Stimulated activated CD4-positive, alpha-beta T cell treated with anti-CD3 and anti-CD28 coated beads, Interleukin-15, amount 100 ng/mL, for 48 hours (primary cell): ENCODE measurements at places on chromosomes 6 and 20.

GRCh38 chr20:22698259-22698842 lies 114.0 kb upstream of the FOXA2 start:
- no peak for DNase-seq

DNA sequence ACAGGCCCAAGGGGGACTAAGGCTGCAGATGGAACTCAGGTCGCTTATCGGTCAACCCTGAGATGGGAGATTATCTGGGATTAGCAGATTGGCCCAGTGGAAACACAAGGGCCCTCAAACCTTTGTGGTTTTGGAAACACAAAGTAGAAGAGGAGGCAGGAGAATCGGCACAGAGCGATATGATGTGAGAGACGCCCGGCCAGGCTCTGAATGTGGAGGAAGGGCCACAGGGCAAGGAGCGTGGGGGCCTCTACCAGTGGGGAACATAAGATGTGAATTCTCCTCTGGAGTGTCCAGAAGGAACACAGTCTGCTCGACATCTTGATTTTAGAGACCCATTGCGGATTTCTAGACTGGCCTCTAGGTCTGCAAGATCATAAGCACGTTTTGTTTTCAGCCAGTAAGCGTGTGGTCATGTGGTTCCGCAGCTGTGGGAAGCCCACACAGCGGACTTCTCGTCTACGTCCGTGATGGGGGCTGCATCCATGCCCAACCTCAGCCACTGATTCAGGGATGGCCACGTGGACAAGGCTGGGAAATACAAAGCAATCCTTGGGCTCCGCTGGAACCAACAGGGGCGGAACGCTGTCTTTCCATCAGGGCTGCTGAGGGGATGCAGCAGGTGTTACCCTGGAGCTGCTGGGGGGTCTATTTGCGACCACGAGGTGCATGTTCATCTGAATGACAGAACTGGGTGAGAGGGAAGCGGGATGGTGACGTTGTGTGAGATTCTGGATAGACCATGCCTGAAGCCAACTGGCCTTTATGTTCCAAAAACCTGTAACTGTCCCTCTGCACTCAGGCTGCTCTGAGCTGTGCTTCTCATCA lies 127.6 kb upstream of the PMEPA1 start:
- no peak for DNase-seq

GRCh38 chr6:32622545-32623401 lies 14.4 kb upstream of the HLA-DQA1 start:
- DNase-seq = peak; percentile 23

GRCh38 chr20:13744352-13744751 lies 40.4 kb downstream of the ESF1 start:
- DNase-seq = no peak

GRCh38 chr20:53708129-53708968 lies 114.7 kb upstream of the ZNF217 start:
- DNase-seq = peak; percentile 59

DNA sequence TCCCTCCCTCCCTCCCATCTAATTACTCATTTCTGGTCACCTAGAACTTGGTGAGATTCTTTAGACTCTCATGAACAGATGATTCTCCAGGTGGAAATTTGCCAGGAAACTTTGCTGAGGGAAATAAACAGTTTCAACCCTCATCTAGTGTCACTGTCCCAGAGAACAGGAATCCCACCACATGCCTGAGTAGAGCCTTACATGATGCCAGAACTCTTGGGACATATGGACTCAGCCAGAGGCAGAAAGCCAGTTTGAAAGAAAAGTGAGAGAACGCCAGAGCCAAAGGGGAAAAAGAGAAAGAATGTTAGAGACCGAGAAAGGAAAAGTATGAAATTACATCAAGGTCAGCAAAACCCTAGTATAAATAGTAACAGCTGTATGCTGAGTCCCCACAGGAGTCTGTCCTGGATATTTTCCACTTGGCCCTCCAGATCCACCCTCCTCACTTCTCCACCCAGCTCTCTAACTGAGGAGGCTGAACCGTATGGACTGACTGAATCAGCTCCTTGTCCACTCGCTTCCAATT lies 127.5 kb upstream of the COL21A1 start:
- DNase-seq = no peak

DNA sequence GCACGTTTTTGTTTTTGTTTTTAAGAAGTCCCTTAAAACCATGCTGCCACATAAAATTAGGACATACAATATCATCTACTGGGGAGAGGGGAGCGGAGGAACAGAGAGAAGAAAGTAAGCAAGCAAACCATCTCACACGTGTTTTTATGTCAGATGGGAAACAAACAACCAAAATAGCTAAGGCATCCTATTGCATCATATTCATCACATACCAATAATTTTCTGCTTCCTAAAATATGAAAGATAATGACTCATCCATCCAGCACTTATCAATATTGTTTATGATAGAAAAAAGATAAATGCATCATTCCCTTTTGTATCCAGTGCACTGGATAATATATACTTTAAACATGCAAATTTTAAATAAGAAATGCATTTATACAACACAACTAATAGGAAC lies 329.6 kb downstream of the RNGTT start:
- DNase-seq = no peak

DNA sequence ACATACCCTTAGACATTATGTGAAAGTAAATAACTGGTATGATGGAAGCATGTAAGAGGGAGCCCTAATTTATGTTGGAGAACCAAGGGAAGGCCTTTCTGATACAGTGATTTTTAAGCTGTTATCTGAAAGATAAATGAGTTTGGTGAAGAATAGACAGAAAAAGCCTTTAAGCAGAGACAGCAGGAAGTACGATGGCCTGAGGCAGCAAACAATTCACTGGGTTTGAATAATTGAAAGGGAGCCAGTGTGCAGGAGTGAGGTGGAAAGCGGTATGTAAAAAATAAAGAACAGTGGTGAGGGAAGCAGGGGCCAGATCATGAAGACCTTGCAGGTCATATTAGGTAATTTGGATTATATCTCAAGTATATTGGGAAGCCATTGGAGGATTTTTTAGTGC lies 4.1 kb upstream of the RAB23 start:
- no peak for DNase-seq

- no peak for DNase-seq
Observed at GRCh38 chr6:158437571-158437970, 122.3 kb upstream of the TMEM181 start.

DNA sequence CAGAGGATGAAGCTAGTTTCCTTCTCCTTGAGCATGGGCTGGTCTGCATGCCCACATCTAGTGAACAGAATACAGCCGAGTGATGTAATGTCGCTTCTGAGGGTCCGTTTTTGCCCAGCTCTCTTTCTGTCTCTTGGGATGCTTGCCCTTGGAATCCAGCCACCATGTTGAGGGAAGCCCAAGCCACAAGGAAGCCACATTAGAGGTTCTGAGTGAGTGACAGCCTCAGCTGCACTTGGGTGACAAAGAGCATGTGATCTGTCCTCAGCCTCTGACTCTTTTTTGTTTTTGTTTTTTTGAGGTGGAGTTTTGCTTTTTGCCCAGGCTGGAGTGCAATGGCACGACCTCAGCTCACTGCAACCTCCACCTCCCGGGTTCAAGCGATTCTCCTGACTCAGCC lies 100.6 kb upstream of the SALL4 start:
- no peak for DNase-seq

DNA sequence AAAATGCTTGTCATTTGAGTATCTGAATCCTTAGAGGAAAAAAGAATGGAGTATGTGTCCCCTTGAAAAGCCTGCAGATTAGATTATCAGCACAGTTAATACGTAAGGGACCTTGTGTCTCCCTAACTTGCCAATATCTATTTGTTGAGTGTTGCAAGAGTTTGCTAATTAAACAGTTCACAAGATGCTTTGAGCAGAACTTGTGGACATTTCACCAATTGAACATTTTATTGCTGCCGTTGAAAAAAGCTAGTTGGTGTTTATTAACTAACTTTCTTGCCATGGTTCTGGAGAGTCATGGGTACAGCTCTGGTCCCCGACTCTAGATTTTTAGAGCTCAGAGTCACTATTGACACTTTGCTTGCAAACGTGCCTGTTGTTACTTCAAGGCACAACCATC lies 30.6 kb upstream of the PRDM1 start:
- no peak for DNase-seq

GRCh38 chr6:39896701-39897100 lies 37.6 kb downstream of the MOCS1 start:
- no peak for DNase-seq

- DNase-seq = no peak
Observed at GRCh38 chr6:71889366-71889765, 3.0 kb downstream of the RIMS1 start.

DNA sequence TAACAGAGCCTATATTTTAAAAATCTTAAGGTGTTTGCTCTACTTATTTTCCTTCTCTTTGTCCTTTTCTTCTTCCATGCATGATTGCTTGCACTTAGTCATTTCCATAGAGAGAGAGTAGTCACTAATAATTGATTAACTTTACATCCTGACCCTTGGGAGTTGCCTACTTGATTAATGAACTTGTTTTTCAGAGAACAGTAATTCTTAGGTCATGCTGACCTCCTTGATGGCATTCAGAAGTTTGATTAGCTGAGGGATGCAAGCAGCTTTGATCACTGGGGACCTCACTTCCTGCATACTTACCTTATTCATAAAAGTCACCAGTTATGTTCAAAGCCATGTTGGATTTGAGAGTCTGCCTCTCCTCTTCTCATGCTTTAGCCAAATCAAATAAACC lies 715.6 kb upstream of the ID4 start:
- DNase-seq = no peak

- no peak for DNase-seq
Observed at GRCh38 chr6:23097566-23097965, 528.2 kb downstream of the HDGFL1 start.

DNA sequence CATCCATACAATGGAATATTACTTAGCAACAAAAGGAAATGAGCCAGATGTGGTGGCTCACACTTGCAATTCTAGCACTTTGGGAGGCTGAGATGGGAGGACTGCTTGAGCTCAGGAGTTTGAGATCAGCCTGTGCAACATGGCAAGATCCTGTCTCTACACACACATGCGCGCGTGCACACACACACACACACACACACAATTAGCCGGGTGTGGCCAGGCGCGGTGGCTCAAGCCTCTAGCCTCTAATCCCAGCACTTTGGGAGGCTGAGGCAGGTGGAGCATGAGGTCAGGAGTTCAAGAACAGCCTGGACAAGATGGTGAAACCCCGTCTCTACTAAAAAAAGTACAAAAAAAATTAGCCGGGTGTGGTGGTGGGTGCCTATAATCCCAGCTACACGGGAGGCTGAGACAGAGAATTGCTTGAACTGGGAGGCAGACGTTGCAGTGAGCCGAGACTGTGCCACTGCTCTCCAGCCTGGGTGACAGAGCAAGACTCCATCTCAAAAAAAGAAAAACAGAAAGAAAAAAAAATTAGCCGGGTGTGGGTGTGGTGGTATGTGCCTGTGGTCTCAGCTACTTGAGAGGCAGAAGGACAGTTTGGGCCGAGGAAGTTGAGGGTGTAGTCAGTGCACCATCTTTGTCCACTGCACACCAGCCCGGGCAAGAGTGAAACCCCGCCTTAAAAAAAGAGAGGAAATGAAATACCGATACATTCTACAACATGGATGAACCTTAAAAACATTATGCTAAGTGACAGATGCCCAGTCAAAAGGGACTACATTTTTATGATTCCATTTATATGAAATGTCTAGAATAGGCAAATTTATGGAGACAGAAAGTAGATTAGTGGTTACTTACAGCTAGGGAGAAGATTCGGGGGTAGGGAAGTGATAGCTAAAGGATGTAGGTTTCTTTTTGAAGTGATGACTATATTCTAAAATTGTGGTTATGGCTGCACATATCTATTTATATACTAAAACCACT lies 52.5 kb downstream of the RBL1 start:
- no peak for DNase-seq

GRCh38 chr6:48068278-48069251 lies 42.4 kb downstream of the PTCHD4 start:
- DNase-seq = no peak

GRCh38 chr20:49706630-49707091 lies 7.0 kb downstream of the B4GALT5 start:
- DNase-seq = no peak

GRCh38 chr20:50014570-50015562 lies 32.1 kb downstream of the SNAI1 start:
- no peak for DNase-seq

- DNase-seq = no peak
Observed at GRCh38 chr6:16722630-16723029, 38.6 kb downstream of the ATXN1 start.

DNA sequence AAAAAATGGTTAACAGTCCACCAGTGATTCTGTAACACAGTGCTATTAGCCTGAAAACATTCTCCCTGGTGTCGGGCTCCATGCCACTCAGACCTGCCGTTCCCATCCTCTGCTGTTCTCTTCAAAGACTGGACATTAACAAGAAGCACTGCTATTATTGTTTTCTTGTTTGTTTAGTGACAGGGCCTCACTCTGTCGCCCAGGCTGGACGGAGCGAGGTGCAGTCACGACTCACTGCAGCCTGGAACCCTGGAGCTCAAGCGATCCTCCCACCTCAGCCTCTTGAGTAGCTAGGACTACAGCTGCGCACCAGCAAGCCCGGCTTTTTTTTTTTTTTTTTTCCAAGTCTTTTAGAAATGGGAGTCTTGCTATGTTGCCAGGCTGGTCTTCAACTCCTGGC lies 9.6 kb downstream of the RMND1 start:
- DNase-seq = no peak

- DNase-seq = no peak
Observed at GRCh38 chr6:131250122-131250521, 114.9 kb downstream of the AKAP7 start.

DNA sequence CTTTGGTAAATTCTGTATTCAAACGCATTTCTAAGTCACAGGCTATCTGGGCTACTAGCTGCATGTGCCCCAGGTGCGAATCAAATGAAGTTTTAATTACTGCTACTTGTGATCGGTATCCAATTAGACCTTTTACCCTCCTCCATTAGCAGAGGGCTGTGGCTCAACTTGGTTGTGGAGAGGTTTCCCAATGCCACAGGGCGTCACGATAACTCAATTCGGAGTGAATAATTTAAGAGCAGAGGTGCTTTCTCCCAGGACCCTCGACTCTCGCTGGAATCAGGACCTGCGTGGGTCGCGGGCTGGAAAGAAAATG lies 640 bp downstream of the SAYSD1 start:
- DNase-seq = no peak

DNA sequence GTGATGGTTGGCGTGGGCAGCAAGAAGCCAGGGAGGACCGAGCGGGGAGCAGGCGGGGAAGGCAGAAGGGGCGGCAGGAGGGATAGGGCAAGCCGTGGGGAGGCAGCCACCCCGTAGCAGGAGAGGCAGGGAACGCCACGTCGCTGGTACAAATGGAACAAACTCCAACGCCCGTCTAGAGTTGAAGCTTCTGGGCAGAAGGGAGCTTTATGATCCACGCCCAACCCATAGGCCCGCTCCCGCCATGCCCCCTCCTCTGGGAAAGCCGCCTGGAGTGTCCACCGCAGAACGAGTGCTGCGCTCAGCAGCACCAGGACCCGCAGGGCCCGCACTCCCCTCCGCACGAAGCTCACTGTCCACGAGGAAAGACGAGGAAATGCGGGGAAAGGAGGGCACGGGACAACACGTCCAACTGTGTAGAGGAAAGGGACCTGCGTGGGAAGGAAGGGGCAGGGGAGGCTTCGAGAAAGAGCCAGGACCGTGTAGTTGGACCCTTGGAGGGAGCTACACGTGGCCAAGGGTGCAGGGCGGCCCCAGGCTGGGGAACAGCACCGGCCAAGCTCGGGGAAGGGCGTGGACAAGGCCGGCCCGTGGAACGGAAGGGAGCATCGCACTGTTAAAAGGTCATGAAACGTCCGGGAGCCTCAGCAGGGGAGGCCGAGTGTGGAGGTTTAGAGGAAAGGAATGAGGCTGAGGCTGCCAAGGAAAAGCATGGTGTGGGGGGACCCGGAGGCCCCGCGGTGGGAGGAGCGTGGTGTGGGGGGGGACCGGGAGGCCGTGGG lies 204.0 kb downstream of the DLL1 start:
- DNase-seq = no peak
